Motor neuron (in vitro differentiated cells): ENCODE measurements at places on chromosomes 12 and 14. TPM values are rescaled to one million over a fixed set of nuclear protein-coding genes. Genes with fewer than 3 reads are reported as not detected.

PPP4R4 gene
- 9.1 and 9.3 TPM in 2 replicates for total RNA-seq

LHX5 gene
- 0.63 TPM in 1 of 2 replicates, not detected in the other for total RNA-seq

MFAP5 gene
- 1.6 and 1.9 TPM in 2 replicates for total RNA-seq

VRTN gene
- total RNA-seq, result 0.11 and 0.19 TPM in 2 replicates

TPPP2 gene
- not detected in 2 replicates for total RNA-seq

CPNE6 gene
- total RNA-seq, result 1.0 and 1.3 TPM in 2 replicates
